Iris pigment epithelial cell (primary cell): ENCODE measurements at places on chromosomes 12 and 14.

DNA sequence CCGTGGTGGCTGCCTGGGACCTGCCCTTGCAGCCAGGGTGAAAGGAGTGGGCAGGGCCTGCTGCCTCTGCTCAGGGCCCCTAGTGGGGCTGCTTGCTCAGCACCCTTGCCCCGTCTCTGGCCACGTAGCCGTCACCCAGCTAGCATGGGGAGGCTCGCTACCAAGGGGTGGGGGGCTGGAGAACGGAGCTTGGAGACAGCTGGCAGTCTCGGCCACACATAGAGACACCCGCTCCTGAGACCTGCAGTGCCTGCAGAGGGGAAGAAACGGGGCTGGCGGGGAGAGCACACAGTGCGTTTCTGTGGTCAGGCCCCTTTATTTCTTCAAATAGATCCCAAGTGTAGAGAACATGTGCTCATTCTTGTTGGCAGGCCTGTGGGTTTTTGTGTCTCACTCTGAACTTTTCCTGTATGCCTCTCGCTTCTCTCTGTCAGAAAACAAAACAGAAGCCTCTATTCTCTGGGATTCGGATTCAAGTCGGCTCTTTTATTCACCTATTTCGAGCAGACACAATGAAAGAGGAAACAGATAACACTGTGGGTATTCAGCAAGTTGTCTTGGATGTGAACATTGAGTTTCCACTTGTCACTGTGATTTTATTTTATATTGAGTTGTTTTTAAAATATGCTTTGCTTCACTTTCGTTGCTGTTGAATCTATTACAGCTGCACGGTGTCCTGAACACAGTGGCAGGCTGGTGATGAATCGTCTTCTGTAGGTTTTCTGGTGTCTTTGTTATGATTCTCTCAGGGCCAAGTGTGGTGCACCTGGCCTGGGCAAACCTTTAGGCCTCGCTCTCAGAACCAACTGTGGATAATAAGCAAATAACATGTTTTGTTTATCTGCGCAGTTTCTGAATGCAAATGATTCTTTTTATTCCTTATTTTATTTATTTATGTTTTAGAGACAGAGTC lies 26.5 kb downstream of the PACS2 start:
- no peak for DNase-seq

GRCh38 chr14:97705976-97706375 lies 908.8 kb downstream of the VRK1 start:
- DNase-seq, result no peak

GRCh38 chr12:123063535-123063934 lies 83.1 kb downstream of the ARL6IP4 start:
- peak; percentile 40 for DNase-seq

- DNase-seq, result peak; percentile 28
Observed at GRCh38 chr14:74955229-74956026, at the start of gene PGF. PGF (minus strand) TSS chr14:74955597; CDS start chr14:74955242, 355 bp downstream.

GRCh38 chr12:105278043-105278697 lies 42.2 kb upstream of the APPL2 start:
- peak; percentile 47 for DNase-seq

- peak; percentile 56 for DNase-seq
Observed at GRCh38 chr12:19778172-19778571, 338.9 kb downstream of the AEBP2 start.

- DNase-seq, result no peak
Observed at GRCh38 chr12:18851271-18851670, 113.4 kb downstream of the CAPZA3 start.

DNA sequence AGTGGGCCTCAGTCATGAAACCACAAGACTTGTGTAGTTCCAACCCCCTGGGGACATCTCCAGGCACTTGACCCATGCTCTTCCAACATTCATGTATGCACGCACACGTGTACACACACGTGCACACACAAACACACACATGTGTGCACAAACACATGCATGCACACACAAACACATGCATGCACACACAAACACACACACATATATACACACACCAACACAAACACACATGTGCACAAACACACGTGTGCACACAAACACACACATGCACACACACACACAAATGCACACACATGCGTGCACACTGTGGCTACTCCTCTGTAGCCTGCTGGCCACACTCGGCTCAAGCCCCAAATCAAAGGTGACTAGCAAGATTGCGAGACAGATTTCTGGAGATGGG lies 22.8 kb downstream of the BDKRB2 start:
- DNase-seq, result no peak

GRCh38 chr14:89015016-89015415 lies 190.6 kb downstream of the TTC8 start:
- no peak for DNase-seq

DNA sequence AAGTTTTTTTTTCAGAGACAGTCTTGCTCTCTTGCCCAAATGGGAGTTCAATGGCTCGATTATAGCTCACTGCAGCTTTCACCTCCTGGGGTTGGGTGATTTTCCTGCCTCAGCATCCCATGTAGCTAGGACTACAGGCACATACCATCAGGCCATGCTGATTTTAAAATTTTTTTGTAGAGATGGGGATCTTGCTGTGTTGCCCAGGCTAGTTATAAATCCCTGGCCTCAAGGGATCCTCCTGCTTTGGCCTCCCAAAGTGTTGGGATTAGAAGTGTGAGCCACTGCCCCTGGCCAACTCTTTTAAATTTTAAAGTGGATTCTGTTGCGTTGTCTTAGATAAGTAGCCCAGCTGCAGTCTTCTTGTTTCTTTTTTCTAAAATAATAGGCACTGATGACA lies 115.8 kb downstream of the RAD51B start:
- no peak for DNase-seq

GRCh38 chr12:116012757-116013156 lies 264.7 kb downstream of the MED13L start:
- DNase-seq, result no peak

DNA sequence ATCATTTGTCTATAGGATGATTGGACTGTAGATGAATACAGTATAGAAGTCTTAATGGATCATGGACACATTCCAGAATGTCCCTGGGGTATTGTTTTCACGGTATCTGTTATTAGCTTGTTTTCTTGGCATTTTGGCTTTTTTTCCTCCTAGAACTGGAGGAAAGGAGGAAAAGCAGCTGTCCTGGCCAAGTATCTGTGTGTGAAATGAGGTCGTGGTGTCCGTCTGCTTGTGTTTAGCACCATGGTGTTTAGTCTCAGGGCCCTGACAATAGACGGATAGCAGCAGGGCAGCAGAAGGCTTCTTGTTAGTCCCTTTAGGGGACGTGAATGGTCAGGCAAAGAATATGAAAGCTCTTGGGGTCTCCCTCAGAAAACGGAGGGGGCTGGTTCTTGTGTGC lies 21.2 kb downstream of the FGF6 start:
- DNase-seq, result no peak

DNA sequence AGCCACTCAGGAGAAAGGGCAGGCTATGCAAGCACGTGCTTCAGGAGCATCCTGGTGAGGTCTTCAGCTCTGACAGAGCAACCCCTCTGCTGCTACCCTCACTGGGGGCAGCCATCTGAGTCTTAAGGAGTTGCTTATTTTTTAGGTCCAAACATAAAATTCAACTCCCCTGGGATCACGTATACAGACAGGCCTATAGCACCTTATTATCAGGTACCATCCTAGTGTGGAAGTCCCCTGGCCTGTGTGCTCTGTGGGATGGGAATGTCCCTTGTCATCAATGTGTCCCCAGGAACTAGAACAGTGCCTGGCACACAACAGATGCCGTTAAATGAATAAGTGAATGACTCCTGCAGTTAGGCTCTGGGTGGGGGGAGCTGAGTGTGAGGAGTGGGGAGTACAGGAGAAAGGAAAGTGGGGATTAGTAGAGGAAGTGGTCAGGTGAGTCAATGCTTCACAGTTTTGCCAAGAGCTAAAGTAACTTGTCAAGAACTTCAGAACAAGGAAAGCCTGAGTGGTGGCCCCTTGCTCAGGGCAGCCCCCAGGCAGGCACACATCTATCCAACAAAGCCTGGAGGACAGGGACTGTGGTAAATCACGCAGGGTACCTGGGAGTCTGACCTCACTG lies 33.5 kb downstream of the DAD1 start:
- DNase-seq, result peak; percentile 58

DNA sequence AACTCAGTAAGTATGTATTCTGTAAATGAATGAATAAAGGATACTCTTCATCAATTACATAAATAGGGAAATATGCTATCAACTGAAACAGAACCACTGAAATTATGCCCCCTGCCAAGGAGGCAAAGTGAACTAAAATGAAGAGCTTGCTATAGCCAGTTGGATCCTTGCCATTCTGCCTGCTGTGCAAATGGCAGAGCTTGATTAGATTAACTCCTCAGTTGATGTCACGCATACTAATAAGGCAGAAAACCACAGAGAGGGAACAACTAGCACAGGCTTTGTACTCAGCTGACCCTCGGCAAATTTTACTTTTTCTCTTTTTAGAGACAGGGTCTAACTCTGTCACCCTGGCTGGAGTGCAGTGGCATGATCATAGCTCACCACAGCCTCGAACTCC lies 36.7 kb upstream of the FERMT2 start:
- no peak for DNase-seq

DNA sequence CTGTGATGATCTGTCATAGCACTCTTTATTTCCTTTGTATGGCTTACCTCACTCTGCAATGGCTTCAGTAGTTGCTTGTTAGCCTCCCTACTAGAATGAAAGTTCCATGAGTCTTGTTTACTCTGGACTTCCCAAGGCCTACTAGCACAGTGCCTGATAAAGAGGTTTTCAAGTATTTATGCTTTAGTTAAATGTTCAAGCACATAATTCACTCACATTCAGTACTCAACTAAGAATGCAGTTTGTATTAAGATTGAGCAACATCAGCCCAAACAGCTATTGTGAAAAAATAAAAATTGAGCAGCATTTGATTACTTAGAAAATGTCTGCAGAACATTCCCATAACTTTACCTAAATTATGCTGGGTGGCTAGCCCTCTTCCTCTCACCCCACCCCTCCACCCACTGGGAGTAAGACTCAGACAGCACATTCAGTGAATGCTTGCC lies 158.9 kb upstream of the AMIGO2 start:
- peak; percentile 62 for DNase-seq

DNA sequence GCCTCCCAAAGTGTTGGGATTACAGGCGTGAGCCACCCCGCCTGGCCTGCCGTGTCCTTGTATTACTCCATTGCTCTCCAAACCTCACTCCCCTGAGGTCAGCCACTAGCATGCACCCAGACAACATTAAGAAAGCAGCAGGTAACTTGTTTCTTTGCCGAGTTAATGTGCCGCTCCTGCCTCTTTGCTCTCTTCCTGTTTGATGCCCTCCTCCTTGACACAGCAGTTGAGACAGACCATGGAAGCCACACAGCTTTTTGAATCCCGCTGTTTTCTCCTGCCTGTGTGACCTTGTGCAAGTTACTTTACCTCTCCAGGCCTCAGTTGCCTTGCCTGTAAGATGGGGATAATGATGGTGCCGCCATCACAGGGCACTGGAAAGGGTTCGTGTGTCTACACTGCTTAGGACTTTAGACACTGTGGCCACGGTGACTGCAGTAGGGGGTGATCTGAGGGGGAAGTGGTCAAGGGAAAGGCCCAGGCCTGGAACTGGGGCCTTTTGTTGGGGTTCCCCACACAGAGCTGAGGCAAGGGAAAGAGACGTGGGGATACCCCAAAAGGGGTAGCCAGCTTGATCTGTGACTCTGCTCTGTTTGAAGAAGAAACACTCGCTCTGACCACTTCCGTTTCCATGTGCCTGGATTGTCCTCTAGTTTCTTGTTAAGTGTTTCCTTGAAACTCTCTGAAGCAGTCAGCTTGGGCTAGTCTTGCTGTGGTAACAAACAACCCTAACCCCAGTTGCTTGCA lies 69.3 kb downstream of the RIN3 start:
- no peak for DNase-seq

DNA sequence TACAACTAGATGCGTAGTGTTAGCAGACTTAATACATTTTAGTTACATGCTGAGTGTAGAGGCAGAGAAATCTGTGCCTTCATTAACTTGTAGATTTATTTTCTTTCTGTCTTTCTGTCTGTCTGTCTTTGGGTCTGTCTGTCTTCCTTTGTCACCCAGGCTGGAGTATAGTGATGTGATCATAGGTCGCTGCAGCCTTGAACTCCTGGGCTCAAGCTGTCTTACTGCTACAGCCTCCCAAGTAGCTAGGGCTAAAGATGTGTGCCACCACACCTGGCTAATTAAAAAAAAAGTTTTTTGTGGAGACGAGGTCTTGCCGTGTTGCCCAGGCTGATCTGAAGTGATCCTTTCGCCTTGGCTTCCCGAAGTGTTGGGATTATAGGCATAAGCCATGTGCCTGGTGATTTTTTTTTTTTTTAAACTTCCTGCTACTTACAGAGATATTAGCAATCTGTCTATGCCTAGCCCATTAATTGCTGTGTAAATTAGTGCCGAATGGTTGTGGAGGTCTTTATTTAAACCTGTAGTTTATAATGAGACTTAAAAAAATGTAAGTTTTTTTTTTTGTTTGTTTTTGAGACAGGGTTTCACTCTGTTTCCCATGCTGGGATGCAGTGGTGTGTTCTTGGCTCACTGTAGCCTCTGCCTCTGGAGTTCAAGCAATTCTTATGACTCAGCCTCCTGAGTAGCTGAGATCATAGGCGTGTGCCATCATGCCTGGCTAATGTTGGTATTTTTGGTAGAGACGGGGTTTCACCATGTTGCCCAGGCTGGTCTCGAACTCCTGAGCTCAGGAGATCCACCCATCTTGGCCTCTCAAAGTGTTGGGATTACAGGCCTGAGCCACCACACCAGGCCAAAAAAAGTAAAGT lies 22.8 kb downstream of the ERC1 start:
- DNase-seq, result peak; percentile 92

- DNase-seq, result no peak
Observed at GRCh38 chr14:36245223-36245622, 68.7 kb upstream of the PTCSC3 start.

GRCh38 chr12:89663577-89664357 lies 44.9 kb downstream of the ATP2B1 start:
- DNase-seq, result peak; percentile 41

- DNase-seq, result peak; percentile 55
Observed at GRCh38 chr14:68589447-68590200, 203.2 kb downstream of the ZFP36L1 start.

GRCh38 chr12:129911428-129912049 lies 7.7 kb upstream of the TMEM132D start:
- DNase-seq, result peak; percentile 60

DNA sequence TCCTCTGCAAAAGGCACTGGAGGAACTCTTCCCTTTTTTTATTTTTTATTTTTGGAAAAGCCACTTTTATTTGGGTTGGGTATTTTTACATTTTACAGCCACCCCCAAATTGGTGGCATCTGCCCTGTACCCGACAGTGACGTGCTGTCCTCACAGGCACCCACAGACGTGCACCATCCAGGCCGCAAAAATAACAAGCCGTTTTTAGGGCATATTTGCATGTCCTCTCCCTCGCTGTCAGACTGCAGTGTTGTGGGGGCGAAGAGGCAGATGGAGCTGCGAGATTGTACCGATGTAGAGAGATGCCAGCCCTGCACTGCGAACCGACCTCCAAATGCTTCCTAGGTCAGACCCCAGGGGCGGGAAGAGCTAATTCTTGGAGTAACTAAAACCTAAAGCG lies 12.2 kb downstream of the JDP2 start:
- no peak for DNase-seq
